ENCODE measurements at places on chromosomes 13 and 19.

DNA sequence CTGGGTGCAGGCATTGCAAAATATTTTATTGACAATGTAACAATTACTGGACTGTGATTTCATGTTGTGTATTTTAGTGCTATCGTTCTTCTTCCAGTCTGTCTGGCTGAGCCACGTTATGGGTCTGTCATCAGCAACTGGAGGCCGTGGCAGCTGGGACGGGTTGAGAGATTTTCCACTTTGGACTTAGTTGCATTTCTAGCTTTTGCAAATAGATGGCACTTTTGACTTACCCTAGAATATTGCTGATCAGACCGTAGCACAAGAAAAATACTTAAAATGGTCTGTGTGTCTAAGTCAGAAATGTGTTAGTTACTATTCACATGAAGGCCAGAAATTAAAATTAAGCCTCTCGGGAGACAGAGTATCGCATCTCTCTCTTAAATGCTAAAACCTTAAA, 211.1 kb downstream of the TEX29 start:
- no peak for DNase-seq

- DNase-seq = no peak
Measured at GRCh38 chr19:27738569-27739193, 1474.3 kb downstream of the UQCRFS1 start.

DNA sequence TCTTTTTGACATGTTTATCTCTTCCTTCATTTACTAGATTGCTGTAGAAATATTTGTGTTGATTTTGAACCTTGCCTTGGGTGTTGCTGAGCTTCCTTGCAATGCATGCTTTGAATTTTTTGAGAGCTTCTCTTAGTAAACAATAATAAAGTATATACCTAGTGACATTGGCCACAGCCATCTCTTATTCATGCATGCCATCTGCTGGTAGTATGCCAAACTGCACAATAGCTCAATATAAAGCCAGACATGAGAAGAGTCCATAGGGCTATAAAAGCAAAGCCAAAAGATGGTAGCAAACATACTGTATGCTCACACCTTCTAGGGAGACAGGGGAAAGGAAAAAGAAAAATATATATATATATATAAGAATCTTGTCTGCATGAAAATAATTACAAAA, 18.9 kb upstream of the ZSCAN5A start:
- peak; percentile 45 for DNase-seq

DNA sequence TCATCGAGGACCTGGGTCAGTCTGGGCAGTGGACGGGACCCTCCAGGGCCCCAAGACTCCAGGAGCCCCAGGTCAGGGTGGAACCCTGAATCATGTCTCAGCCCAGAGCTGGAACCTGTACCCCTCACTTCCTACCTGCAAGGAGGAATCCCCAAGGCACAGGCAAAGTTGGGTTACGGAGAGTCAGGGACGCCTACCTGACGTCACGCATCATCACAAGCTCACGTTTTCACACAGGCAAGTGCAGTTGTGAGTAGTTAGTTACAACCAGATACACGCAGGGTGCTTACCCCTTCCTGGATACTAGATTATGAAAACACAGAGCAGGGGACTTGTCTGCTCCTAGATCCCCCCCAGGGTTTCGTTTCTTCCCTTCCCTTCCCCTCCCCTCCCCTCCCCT, 1.9 kb downstream of the RETN start:
- no peak for DNase-seq

- DNase-seq = no peak
Measured at GRCh38 chr13:22599156-22599555, 581.6 kb upstream of the SGCG start.

GRCh38 chr13:92530364-92530763, 696.2 kb upstream of the GPC6 start:
- DNase-seq = no peak

GRCh38 chr19:50796128-50796633, 6.0 kb downstream of the ACP4 start:
- DNase-seq = peak; percentile 43

DNA sequence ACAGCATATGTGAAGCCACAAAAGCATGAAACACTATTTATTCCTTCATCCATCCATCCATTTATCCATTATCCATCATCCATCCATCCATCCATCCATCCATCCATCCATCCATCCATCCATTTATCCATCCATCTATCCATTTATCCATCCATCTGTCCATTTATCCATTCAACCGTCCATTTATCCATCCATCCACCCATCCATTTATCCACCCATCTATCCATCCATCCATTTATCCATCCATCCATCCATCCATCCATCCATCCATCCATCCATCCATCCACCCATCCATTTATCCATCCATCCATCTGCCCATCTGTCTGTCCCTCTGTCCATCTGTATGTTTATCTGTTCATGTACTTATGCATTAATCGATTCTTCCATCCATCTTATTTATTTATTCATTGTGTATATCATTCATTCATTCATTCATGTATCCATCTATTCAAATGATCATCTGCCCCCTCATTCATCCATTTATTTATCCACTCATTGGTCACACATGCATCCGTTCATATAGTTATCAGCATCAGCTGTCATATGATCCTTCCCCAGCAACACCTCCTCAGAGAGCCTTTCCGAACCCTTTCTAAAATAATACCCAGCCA, 7.0 kb upstream of the MYH14 start:
- DNase-seq = no peak

- no peak for DNase-seq
Measured at GRCh38 chr13:51251480-51251879, 29.3 kb downstream of the FAM124A start.
